ENCODE measurements at places on chromosomes 2 and 18.

- DNase-seq, result no peak
Measured at GRCh38 chr18:45286431-45286830, 328.8 kb upstream of the SLC14A2 start.

DNA sequence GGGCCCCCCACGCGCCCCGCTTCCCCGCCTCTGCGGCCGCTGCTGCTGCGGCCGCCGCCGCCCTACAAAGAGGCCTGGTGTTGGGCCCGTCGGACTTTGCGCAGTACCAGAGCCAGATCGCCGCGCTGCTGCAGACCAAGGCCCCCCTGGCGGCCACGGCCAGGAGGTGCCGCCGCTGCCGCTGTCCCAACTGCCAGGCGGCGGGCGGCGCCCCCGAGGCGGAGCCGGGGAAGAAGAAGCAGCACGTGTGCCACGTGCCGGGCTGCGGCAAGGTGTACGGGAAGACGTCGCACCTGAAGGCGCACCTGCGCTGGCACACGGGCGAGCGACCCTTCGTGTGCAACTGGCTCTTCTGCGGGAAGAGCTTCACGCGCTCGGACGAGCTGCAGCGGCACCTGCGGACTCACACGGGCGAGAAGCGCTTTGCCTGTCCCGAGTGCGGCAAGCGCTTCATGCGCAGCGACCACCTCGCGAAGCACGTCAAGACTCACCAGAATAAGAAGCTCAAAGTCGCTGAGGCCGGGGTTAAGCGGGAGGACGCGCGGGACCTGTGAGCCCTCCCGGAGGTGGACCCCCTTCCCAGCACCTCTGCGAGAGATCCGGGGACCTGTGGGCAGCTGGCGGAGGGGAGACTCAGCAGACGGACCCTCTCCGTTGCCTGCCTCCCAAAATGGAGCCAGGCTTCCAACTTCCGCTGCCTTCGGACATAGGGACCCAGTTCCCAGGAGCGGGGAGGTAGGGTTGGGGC is 1.9 kb downstream of the SP5 start:
- DNase-seq, result peak; percentile 38

GRCh38 chr18:76847916-76848315 is 25.6 kb downstream of the ZNF236 start:
- DNase-seq, result no peak

GRCh38 chr2:113277474-113278072 is 1.1 kb downstream of the PAX8 start:
- no peak for DNase-seq

GRCh38 chr18:63683152-63683551 is 19.6 kb upstream of the SERPINB11 start:
- DNase-seq, result no peak

- DNase-seq, result peak; percentile 23
Measured at GRCh38 chr2:230913406-230914143, 11.5 kb downstream of the GPR55 start.

DNA sequence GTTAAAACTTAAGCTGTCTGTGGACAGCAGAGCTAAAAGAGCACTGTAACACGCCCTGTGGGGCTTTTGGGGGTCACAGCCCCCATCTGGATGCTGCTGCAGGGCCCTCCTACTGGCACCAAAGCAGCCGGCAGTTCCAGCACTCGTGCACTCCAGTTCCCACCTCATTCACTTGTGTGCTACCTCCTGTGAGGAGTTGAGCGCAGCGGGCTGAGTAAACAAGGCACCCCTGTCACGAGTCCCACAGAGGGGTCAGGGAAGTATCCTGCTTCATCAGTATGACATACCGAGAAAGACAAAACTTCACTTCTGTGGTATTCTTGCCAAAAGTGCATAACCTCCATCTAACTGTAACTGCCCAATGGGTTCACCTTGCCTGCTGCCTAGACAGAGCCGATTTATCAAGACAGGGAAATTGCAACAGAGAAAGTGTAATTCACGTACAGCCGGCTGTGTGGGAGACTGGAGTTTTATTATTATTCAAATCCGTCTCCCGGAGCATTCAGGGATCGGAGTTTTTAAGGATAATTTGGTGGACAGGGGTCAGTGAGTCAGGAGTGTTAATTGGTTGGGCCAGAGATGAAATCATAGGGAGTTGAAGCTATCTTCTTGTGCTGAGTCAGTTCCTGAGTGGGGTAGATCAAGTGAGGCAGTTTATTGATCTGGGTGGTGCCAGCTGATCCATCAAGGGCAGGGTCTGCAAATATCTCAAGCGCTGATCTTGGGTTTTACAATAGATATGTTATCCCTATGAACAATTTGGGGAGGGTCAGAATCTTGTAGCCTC is 41.6 kb downstream of the TMEM17 start:
- no peak for DNase-seq

- DNase-seq, result no peak
Measured at GRCh38 chr18:45521136-45521535, 94.1 kb upstream of the SLC14A2 start.

DNA sequence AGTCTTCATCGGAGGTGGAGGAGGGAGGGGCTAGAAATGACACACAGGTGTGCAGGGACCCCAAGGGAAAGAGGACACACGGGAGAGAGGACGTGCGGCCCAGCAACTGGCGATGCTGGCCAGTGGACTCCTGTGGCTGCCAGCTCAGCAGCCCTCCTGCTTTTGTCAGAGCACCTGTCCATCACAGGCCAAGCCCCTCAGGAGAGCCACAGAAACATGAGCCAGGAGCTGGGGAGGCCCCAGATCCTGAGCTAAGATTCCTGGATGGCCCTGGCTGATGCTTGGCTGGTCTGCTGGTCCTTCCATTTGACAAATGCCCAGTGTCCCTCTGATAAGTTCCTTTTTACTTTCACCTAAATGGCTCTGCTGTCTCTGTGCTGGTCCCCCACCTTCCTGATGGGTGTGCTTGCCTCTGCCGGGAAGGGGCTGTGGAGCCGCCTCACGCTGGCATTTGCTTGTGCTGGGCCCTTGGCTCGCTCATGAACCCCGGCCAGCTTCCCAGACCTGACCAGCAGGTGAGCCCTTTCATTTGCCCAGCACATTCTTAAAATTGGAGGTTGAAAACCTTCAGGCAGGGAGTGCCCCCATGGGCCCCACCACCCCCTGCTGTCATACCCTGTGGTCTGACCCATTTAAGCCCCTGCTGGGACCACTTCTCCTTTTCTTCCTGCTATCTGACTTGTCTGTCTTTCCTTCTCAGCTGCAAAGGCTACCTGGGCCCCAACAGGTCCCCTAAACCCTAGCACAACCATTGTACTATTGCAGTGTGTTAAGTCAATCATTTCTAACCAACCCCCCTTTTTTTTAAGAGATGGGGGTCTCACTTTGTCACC is 37.3 kb downstream of the CYP27C1 start:
- DNase-seq, result no peak

- DNase-seq, result no peak
Measured at GRCh38 chr2:67283641-67284040, 113.5 kb upstream of the ETAA1 start.

DNA sequence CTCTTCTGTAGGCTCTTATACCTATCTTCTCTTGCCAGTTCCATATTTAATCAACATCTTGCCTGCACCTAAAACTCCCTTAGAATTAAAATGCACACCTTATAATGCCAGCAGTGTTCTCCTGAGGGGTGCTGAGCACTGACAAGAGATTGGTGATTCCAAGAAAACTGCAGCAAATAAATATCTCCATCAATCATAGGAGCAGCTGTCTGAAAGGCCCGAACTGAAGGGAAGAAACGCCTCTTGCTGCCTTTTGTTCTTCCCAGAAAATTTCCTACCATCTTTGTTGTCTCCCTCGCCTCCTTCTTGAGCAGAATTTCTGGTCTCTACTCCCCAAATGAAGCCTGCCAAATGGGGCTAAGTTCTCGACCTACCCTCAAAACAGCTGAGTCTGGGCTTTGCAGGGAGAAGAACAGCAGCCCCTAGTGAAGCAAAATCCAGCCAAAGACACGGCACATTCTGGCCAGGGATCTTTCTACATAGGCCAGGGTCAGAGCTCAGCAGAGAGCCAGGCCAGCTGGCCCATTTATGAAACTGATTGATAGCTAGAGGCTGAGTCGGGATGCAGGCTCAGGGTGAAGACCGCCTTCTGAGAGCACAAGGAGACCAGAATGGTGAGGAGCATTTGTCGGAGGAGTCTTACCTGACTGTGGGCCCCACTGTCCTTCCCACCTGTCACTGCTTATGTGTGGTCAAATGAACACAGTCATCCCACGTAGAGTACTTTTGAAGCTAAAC is 20.4 kb upstream of the TMEM247 start:
- no peak for DNase-seq

GRCh38 chr2:219680958-219681693 is 53.7 kb downstream of the SLC4A3 start:
- no peak for DNase-seq

- DNase-seq, result no peak
Measured at GRCh38 chr2:15927551-15928218, 12.7 kb upstream of the MYCN start.

DNA sequence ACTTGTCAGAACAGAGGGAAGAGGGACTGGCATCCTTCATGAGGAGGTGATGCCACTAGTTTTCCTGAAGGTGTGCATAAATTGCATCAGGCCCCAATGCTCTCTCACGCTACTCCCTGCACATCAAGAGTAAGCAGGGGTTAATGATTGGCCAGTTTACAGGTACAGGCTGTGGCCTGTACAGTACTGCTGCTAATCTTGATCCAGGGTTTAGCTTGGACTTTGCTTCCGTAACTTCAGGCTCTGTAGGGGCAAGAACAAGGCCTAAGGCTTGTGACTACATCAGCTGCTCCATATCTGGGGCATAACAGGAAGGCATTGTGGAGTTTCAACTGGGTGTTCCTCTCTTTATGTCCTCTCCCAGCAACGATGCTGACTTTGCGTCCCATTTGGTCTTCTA is 96.8 kb upstream of the FZD7 start:
- DNase-seq, result no peak

GRCh38 chr2:127398239-127398590 is 10.4 kb upstream of the MAP3K2 start:
- no peak for DNase-seq

DNA sequence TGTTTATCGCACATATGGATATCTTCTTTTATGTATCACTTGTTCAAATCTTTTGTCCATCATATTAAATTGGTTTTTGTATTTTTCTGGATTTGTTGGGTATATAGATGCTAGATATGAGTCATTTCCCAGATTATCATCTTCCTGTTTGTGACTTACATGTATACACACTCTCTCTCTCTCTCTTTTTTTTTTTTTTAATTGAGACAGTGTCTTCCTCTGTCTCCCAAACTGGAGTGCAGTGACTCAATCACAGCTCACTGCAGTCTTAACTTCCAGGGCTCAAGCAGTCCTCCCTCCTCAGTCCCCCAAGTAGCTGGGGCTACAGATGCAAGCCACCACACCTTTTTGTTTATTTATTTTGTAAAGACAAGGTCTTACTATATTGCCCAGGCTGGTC is 43.8 kb downstream of the XIRP2 start:
- no peak for DNase-seq

DNA sequence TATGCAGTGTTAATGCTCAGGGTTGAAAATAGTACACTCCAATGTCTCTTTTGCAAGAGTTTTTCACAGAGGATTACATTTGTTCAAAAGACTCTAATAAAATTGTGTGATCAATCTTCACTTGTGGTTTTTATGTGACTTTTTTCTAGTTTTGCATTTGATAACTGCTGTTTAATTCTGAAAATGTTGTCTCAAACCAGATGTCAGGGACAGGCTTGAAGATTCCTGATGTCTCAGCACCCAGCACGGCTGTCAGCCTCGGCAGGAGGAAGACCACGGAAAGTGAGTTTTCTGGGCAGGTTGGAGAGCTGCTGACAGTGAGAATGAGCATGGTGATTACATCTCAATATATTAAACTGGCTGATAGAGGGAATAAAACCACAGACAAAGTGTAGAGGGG is 9.1 kb downstream of the SOX11 start:
- DNase-seq, result no peak

DNA sequence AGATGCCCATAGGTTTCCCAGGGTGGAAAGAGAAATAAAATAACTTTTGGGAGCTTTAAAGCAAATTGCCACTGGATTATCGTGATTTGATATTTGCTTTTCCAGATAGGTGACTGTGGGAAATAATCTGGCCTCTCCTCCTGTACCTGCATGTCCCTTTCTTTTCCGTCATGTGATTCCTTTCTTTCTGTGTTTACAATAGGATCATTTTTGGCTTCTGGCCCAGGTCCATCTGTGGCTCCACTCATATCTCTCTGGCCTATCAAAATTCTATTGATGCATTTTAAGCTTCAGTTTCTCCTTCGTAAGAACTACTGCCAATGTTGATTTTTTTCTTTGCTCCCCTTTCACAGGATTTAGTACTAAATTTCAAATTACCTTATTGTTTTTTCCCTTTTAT is 153.6 kb downstream of the CCDC85A start:
- DNase-seq, result no peak

DNA sequence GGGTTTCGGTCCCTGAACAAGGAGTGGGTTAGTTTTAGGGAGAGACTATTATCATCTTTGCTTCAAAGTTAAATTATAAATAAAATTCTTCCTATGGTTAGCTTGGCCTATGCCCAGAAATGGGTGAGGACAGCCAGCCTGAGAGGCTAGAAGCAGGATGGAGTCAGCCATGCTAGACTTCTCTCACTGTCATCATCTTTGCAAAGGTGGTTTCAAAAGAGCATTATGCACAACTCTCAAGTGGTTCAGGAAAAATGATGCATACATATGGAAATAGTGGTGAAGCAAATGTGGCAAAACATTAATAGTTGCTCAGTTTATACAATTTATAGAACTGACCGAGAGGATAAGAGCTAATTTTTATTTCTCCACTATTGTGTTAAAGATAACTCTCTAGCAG is 283.9 kb upstream of the FBXO11 start:
- no peak for DNase-seq

- DNase-seq, result no peak
Measured at GRCh38 chr2:239586651-239587310, 186.0 kb upstream of the HDAC4 start.

DNA sequence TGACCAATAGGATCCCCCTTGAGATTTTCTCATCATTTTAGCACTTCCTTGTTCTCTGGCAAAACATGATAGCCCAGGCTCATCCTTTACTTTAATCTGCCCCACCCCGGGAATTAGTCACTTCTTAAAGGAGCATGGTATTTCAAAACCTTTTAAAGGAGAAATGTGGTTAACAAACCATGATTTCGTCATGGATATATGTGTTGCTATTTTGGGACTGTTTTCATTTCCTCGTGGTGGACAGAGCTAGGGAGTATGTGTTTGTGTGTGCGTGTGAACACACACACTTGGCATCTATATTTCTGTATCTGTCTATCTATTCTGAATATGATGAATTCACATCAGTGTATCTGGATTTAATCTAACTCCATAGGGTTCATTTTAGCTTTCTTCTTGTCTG is 128.1 kb downstream of the BIRC6 start:
- DNase-seq, result no peak

DNA sequence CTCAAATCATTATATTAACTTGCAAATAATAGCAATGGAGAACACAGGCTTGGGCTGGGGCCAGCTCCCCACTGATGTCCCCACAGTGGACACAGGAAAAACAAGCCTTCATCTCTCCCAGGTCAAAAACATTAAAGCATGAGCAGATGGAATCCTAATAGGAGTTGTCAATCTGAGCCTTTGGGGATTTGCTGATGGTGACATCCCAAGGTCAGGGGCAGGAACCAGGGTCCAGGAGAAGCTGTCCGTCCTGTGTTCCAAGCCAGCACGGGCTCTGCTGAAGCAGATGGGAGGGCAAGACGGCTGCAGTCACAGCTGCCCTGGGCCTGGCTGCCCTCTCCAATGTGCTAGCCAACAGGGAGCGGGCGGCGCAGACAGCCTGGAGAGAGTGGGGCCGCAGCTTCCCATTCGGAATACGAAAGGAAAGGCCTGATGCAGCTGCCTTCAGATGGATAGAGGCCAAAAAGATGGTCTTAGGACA is 135.5 kb downstream of the NDUFA10 start:
- DNase-seq, result no peak

- no peak for DNase-seq
Measured at GRCh38 chr18:43078478-43079092, 36.9 kb downstream of the RIT2 start.

GRCh38 chr2:208570066-208570465 is 163.5 kb downstream of the PTH2R start:
- no peak for DNase-seq
